ENCODE measurements at places on chromosomes 16 and 17.
A peak's percentile ranks its signal among the peaks of the same experiment; 100 is the strongest.

DNA sequence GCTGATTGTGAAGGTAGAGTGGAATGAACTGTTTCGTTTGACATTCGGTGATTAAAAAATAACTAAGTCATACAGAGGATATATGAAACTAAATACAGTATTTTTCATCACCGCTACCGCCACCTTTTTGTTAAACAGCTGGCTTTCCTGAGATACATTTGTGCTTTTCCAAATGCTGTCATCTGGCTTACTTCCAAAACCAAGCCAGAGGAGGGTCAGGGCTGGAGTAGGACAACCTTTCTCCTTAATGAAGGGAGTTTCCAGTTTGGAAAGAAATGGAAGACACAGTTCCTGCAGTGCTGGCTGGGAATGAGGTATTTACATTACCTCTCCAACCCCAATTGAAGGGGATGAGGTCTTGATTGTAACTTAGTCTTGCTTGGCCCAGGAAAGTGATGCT, 3.2 kb downstream of the TNRC6C start:
- DNase-seq, result no peak

- no peak for DNase-seq
Observed at GRCh38 chr17:2547176-2547575, 35.5 kb upstream of the METTL16 start.

DNA sequence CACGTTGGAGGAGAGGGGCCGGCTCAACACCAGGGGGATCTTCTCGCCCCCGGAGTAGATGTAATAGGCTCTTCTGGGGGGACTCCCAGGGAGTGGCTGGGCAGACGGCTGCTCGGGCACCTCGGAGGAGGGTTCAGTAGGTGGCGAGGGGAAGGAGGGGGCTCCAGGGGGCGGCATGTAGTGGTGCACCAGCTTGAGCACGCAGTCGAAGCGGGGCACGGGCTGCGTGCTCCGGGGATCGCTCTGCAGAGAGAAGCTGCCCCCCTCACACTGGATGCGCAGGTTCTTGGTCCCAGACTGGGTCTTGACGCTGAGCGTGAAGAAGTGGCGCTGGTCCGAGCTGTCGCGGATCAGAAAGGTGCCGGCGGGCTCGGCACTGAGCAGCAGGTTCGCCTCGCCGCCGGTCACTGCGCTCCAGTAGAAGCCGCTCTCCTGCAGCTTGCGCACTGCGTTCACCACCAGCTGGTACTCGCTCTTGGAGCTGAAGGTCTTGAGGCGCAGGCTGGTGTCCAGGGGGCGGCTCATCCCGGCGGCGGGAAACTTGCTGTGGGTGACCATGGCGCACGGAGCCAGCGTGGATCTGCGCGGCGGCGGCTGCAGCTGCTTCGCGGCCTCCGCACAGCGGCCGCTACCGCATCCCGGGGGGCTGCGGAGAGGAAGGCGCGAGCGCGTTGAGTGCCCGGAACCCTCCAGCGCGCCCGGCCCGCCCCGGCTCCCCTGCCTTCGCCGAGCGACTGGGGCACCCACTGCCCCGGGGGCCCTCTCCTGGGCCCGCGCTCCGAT, 1.1 kb downstream of the SOCS3 start:
- no peak for DNase-seq

- DNase-seq, result no peak
Observed at GRCh38 chr17:81198826-81199481, 23.8 kb downstream of the CEP131 start.

GRCh38 chr16:16045296-16045695, 95.9 kb downstream of the ABCC1 start:
- no peak for DNase-seq

GRCh38 chr17:48160177-48161081, 52.9 kb downstream of the SNX11 start:
- DNase-seq, result peak; percentile 72

DNA sequence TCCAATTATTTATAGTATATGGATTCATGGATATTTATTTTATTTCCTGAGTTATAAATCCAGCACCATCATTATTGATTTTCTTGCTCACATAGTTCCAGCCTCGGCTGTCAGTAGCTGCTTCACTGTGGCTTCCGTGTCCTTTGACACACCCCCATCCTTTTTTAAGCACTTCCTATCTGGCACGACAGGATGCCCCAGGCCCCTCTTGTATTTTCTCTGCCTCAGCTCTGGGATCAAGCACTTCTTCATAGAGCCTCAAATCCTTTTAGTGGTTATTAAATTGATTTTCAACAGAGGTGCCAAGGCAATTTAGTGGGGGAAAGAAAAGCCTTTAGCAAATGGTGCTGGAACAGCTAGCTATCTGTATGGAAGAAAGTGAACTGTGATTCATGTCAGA, 59.8 kb downstream of the GAN start:
- DNase-seq, result no peak

GRCh38 chr16:64712026-64712425, 409.8 kb downstream of the CDH11 start:
- no peak for DNase-seq

DNA sequence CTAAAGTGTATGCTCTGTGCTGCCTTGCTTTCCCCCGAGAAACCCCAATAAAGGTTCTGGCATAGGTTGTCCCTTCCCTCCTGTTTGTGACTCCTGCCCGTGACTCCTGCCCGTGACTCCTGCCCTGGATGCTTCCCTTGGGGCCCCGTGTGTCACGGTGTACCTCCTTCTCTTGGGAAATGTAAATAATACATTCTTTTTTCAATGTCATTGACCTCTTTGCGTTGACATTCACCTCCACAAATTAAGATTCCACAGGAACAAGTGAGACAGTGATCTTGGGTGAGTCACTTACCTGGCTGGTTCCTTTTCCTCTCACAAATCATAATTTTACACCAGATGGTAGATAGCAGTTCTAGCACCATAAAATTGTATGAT, 632 bp downstream of the CCL15 start:
- DNase-seq, result no peak

GRCh38 chr16:1189455-1189854, 35.6 kb downstream of the TPSG1 start:
- no peak for DNase-seq

DNA sequence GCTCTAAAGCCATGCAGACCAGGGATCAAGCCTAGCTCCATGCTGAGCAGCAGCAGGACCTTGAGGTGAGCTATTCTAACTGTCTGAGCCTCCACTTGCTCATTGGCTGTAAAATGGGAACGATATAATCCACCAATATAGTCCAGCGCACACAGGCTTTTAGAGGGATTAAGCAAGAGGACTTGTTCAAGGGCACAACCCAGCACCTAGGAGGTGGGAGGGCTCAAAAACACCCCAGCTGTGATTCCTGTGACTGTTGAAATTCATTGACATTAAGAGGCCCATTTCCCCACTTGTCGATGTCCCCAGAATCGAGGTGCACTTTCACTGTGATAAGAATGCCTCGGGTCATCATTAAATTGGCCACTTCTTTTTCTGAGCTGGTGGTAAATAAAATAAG, 4.1 kb downstream of the USH1G start:
- no peak for DNase-seq

DNA sequence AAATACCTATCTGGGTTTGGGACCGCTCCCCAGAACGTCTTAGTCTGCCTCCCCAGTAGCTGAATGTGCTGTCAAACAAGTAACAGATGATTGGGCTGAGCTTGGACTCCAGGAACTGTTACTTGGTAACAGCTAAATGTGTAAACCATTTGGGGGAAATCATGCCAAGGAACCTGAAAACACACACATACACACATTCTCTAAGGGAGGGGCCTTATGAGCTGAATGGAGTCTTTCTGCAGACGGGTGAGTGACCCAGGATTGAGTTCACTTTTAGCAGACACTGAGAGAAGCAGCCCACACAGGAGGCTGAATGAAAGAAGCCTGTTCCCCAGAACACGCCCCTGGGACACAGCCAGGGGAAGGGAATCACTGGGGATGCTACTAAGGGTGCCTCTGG, 1.6 kb downstream of the ACLY start:
- DNase-seq, result no peak

- no peak for DNase-seq
Observed at GRCh38 chr17:57666946-57667345, 78.2 kb downstream of the CCDC182 start.

DNA sequence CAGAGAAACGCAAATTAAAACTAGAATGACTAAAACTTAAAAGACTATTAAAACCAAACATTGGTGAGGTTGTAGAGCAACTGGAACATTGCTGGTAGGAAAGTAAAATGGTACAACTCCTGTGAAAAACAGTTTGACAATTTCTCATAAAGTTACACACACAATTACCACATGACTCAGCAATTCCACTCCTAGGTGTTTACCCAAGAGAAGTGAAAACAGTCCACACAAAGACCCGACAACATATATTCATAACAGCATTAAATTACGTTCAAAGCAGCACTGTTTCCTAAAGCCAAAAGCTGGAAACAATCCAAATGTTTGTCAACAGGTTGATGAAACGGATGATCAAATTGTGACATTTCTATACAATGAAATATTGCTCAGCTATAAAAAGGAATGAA, 26.5 kb upstream of the ALOX12 start:
- no peak for DNase-seq

- no peak for DNase-seq
Observed at GRCh38 chr17:10614536-10615155, 42.5 kb downstream of the MYH3 start.

DNA sequence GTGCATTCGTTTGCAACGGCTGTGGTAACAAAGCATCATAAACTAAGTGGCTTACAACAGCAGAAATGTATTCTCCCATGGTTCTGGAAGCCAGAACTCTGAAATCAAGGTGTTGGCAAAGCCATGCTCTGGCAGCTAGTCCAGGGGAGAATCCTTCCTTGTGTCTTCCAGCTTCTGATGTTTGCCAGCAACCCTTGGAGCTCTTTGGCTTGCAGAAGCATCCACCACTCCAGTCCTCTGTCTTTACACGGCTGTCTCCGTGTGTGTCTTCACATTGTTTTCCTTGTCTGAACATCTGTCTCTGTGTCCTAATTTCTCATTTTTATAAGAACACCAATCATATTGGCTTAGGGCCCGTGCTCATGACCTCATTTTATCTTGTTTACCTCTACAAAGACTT, 265.3 kb upstream of the HSBP1 start:
- DNase-seq, result no peak

DNA sequence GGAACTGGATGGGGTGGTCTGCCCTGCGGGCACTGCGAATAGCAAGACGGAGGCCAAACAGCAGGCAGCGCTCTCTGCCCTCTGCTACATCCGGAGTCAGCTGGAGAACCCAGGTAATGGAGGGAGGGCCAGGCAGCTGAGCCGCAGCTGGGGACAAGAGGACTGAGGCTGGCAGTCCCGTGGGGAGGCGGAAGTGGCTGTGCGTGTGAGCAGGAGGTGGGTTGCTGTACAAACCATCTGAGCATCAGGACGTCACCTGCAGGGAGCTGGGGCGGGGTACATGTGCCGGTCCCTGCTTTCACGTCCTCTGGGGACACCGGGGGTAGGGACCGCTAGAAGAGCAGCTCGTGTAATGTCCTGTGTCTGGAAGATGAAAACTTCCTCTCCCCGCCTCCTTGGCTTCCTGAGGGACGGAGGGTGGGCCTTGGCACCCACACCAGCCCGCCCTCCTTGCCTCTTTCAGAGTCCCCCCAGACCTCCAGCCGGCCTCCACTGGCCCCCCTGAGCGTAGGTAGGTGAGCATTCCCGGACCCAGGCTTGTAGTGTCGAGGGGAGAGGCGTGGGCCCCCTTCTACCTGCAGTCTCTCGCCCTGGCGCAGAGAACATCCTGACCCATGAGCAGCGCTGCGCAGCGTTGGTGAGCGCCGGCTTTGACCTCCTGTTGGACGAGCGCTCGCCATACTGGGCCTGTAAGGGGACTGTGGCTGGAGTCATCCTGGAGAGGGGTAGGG, 3.7 kb downstream of the ADAD2 start:
- DNase-seq, result peak; percentile 14

DNA sequence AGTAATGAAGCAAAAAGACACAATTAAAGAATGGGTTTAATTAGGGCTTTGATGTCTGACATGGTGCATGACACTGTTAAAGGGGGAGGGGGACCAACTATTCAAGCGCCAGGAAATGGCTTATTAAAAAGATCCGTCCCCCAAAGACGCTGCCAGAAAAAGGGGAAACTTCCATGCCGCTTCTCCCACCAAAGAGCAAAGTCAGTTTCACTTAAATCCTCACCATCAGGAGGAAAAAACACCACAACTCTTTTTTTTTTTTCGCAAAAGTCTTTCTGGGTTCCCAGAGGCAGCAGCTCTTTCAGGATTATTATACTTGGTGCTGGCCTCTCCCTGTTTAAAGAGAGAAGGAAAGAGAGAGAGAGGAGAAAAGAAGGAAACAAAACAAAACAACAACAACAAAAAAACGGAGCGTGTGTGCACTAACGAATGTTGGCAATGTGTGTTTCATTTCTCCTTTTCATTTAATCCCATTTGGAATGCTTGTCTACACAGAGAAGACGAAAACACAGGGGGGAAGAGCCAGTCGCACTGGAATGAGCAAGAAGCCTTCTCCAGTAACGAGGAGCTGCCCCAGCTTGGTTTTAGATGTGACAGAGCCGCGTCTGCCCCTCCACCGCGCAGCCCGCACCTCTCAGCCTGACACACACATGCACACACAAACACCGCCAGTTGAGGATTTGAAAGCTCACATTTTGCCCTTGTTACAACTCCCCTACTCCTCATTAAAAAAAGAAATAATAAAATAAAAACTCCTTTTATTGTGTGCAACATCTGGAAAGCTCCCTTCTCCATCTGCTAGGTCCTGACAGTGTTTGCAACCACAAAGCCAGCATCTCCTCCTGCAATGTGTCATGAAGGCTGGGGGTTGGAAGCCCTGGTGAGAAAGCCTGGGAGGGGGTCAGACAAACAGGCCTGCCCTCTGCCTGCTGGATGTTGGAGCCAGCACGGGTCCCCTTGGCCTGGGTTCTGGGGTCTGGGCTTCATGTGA, 32.7 kb upstream of the AXIN2 start:
- no peak for DNase-seq

GRCh38 chr16:69150146-69150865, 17.9 kb downstream of the UTP4 start:
- no peak for DNase-seq

GRCh38 chr16:73853968-73854367, 442.6 kb upstream of the PSMD7 start:
- no peak for DNase-seq

- no peak for DNase-seq
Observed at GRCh38 chr17:6170349-6170748, 100.2 kb downstream of the WSCD1 start.

DNA sequence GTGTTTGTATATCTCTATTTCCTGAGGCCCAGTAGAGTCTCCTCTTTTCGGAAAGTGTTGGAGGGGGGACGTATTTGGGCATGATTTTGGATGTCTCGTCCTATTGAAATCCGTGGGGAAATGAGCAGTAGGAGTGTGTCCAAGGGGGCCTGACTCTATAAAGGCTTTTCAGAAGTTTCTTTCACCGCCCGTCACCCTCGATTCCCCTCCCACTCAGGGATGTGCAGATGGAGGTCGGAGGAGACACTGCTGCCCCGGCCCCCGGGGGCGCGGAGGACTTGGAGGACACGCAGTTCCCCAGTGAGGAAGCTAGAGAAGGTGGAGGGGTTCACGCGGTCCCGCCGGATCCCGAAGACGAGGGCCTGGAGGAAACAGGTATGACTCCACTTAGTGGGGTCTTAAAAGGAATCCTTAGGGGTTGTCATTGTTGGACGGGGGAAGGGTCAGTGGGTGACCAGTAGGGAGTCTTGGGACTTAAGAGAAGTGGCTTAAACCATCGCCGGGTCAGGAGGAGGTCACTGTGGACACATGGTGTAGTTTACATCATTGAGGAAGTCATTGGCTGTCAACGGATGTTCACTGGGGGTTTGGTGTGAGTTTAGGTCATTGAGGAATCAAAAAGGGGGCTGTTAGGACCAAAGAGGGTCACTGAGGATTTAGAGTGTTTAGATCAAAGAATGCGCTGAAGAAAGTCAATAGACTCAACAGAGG, 424 bp downstream of the MON1B start:
- no peak for DNase-seq

Measured in NCI-H187 (cell line).